ENCODE measurements at places on chromosomes 16 and 17. TPM values are rescaled to one million over a fixed set of nuclear protein-coding genes. Genes with fewer than 3 reads are reported as not detected.

The ZSCAN10 gene
- total RNA-seq = not detected

DNA sequence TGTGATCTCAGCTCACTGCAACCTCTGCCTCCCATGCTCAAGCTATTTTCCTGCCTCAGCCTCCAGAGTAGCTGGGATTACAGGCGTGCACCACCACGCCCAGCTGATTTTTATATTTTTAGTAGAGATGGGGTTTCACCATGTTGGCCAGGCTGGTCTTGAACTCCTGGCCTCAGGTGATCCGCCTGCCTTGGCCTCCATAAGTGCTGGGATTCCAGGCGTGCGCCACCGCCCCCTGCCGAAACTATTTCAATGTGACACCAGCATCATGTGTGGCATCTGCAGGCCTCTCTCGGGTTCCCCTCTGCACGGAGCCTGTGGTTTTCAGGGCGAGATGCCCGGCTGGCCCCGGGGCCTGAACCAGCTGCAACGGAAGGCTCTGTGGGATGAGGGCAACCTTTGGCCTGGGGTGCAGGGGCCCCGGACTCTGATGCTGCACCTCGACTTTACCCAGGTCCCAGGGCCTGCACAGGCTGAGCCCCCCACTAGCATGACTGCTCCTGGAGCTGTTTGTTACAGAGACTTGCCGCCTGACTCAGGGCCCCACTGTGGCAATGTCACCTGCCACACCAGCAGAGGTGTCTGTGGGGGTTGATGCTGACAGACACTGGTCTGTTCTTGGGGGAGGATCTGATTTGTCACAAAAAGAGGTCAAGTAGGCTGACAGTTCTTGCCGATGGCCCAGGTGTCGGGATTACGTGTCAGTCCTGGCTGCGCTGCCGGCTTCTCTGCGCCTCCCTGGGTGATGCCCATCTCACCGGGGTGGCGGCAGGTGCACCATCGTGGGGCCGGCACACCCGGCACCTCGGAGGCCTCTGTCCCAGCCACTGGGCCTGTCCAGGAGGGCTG, 8.6 kb upstream of the TEX19 start:
- DNase-seq = peak; percentile 61

GRCh38 chr17:72931635-72932034, 160.9 kb downstream of the SLC39A11 start:
- no peak for DNase-seq

- no peak for DNase-seq
Observed at GRCh38 chr17:82786427-82786826, 34.6 kb downstream of the TBCD start.
